ENCODE measurements at places on chromosomes 7 and 10. TPM values are rescaled to one million over a fixed set of nuclear protein-coding genes. Genes with fewer than 3 reads are reported as not detected.
A peak's percentile ranks its signal among the peaks of the same experiment; 100 is the strongest.

DNA sequence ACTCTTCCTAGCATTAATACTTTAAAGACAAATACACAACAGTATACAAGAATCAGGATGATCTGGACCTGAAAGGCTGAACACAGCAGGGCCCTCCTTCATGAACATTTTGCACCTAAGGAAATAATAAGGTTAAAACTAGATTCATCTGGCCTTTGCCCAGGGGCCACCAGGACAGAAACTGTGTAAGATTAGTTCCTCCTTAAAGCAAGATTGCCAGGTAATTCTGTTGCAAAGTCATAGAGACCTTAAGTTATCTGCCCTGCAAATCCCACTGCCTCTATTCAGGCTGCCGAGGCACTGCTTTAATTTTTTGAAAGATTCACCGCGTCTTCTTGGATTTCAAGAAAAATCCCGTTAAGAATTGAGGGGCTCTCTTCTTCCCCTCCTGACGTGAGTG, 1.6 kb upstream of the KIAA1217 start:
- no peak for DNase-seq

GRCh38 chr10:110701617-110701971, 57.5 kb downstream of the RBM20 start:
- DNase-seq = no peak

GRCh38 chr10:48358838-48359237, 52.4 kb downstream of the MAPK8 start:
- DNase-seq = no peak

DNA sequence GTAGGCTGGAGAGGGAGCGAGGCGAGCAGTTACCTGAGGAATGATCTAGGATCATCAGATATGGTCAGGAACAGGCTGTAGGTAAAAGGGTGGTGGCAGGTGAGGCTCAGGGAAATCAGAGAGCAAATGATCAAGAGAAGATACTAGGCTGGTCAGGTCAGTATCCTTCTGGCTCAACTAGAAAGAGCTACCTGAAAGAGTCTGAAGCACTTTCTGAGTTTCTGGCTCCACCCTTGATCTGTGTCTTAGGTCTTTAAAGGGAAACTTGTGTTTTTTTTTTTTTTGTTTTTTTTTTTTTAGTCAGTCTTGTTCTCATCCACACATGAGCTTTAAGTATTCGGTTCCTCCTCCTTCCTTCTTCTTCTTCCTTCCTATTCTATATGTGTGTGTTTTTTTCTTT, 10.5 kb downstream of the ADAM22 start:
- no peak for DNase-seq

- DNase-seq = no peak
Observed at GRCh38 chr7:154928136-154929005, 74.6 kb downstream of the PAXIP1 start.

DNA sequence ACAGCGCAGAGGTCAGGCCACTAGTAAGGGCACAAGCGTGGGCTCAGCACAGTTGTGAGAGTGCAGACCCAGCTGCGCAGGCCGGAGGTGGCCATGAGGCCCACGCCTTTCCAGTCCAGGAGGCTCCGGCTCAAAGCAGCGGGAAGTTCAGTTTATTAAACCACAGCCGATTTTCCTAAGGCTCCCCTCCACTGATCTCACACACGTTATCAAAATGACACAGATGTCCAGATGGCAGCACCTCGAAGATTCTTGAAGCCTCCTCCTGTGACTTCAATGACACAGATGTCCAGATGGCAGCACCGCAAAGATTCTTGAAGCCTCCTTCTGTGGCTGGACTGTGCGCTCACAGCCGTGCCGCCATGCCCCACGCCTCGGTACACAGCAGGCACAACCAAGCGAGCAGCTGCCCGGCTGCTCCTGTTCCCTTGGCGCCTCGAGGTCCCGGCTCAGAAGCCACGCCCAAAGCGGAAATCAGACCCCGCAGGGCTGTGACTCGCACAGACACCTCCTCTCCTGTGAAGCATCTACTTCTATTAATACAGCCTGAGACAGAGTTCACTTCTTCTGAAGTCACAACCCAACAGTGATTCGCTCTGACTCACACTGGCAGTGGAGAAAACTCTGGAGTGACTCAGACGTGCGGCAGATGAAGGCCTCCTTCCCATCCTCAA, 122.7 kb downstream of the MAD1L1 start:
- DNase-seq = no peak

DNA sequence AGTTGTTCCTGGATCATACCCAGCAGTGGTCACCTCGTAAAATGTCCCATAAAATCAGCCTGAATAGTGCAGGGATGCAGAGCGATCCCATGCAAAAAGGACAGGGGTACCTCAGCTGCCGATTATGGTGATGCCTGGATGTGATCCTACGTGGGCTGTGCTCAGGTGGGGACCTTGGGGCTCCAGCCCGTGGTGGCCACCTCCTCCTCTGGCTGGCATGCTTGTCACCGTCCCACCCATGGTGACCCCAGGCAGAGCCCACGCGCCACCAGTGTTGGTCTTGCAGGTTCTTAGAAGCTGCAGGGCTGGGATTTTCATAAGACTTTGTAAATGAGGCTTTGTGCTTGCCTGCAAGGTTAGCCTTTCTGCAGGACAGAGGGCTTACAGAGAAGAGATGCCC, 97.2 kb downstream of the GLRX3 start:
- peak; percentile 37 for DNase-seq

DNA sequence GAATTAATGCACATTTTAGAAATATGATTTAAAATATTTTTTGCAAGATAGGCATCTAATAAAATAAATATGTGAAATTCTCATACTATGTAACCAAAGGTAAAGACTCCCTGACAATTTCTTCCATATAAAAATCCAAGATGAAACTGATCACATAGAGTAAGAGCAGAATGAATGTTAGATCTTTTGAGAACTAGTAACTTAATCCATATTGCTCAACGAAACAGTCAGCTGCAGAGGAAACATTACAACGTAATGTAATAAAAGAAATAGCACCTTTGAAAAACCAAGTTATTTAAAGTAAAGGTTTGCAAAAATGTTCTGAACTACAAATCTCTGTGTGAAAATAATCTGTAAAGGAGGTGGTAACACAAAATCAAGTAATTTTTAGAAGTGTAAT, 28.8 kb downstream of the HACD1 start:
- DNase-seq = no peak

DNA sequence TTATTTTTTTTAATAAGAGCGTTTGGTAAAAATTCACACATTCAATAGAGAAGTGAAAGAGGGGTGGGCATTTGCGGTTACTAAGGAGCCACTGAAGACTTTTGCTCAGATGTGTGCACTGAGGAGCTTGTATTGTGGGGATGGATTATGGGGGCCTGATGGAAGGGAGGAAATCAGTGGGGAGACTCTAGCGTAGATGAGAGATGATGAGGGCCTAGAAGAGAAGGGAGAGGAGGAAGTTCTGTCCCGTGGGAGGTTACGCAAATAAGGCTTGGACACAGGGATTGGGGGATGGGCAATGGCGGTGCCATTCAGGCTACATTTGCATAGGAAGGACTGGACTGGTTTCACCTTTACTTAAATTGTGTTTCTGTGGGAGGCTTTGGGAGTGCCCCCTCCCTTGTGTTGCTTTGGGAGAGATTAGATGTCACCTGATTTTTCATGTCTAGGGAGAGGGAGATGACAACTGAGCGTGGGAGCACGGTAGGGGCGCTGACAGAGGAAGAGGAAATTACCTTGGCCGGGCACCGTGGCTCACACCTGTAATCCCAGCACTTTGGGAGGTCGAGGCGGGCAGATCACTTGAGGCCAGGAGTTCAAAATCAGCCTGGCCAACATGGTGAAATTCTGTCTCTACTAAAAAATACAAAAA, 2.2 kb upstream of the HIP1 start:
- DNase-seq = no peak

DNA sequence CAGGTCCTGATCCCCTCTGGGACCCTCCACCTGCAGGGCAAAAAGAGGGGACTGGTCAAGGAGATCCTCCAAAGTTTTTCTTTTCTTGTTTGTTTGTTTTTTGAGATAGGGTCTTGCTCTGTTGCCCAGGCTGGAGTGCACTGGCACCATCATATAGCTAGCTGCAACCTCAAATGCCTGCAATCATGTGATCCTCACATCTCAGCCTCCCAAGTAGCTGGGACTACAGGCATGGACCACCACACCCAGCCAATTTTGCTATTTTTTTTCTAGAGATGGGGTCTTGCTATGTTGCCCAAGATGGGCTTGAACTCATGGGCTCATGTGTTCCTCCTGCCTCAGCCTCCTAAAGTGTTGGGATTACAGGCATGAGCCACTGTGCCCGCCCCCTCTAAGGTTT, 41.0 kb downstream of the EPHB4 start:
- DNase-seq = no peak

GRCh38 chr7:66281678-66282590, 76.8 kb downstream of the TPST1 start:
- DNase-seq = no peak

DNA sequence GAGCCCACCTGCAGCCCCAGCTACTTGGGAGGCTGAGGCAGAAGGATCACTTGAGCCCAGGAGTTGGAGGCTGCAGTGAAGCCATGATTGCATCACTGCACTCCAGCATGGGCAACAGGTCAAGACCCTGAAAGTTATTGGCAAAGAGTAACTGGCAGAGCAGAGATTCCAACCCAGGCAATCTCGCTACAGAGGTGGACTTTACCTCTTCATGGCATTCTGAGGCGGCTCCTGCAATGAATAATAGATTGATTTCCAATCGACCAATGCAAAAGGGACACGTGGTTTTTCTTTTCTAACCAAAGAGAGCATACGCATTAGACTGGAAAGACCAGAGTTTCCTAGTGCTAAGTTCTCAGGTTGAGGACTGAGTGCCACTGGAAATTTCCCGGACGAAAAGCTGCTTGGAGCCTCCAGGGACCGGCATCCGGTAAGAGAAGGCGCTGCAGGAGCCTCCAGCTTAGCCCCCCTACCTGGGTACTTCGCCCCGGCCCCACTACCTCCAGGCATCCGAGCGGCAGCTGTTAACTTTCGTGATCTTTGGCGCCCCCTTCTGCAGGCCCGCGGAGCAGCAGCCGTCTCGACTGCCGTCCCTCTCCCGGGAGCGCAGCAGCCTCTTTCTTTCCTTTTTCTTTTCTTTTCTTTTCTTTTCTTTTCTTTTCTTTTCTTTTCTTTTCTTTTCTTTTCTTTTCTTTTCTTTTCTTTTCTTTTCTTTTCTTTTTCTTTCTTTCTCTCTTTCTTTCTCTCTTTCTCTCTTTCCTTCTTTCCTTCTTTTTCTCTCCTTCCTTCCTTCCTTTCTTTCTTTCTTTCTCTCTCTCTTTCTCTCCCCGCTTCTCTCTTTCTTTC, 4.1 kb downstream of the MBLAC1 start:
- peak; percentile 89 for DNase-seq

DNA sequence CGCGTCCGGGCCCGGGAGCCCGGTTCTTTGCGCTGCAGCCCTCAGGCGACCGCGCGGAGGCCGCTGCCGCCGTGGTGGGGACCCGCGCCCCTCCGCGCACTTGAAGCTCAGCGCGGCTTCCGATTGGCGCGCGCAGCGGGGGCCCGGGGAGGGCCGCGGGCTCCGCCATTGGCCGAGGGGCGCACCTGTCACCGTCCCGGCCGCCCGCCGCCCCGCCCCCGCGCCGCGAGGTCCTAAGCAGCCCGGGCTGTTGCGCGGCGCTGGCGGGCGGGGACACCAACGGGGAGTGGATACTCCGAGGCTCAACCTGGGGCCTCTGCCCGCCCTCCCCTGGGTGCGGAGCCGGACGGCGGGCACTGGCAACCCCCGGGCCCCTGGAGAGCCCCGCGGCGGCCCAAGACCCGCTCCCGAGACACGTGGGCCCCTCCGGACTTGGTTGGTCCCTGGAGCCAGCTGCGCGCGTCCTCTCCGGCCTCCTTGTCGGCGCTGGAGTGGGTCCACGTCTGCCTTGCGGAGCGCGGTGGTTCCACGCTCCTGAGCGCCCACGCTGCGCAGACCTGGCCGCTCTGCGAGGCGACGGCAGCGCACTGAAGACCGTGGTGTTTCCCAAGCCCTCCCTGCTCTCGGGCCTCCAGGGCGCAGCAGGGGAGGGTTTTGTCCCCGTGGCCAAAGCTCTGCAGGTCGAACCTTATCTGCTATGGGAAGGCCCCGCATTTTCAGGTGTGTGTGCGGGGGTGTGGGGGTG, at the start of gene MNX1:
TSS of gene MNX1 (minus strand) at position 76 of the 745 bp plus-strand sequence. CDS start 313 bp downstream, outside the sequence.
- DNase-seq = no peak

DNA sequence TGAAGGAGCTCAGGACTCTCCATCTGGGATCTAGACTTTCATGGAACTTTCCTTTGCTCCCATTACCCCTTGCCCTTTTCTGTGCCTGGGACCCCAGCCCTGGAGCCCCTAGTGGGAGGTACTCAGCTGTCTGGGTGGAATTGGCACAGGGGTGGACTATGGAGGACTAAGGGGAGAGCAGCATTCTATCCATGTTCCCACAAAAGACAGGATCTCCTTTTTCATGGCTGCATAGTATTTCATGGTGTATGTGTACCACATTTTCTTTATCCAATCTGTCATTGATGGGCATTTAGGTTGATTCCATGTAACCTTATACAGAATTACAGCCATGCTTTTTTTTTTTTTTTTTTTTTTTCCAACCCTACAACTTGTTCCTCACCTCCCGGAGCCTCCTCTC, 89.1 kb downstream of the GALNT17 start:
- no peak for DNase-seq

TLX1 gene
- 0.17 TPM for total RNA-seq

MBL2 gene
- total RNA-seq = not detected

COL13A1 gene
- 0.43 TPM for total RNA-seq

AOAH gene
- total RNA-seq = 0.92 TPM

SLC13A1 gene
- total RNA-seq = 0.07 TPM

Data from type B pancreatic cell (in vitro differentiated cells).